ENCODE measurements at places on chromosomes 3 and 15.

GRCh38 chr3:45778761-45779201 is 17.6 kb downstream of the SLC6A20 start:
- no peak for DNase-seq

DNA sequence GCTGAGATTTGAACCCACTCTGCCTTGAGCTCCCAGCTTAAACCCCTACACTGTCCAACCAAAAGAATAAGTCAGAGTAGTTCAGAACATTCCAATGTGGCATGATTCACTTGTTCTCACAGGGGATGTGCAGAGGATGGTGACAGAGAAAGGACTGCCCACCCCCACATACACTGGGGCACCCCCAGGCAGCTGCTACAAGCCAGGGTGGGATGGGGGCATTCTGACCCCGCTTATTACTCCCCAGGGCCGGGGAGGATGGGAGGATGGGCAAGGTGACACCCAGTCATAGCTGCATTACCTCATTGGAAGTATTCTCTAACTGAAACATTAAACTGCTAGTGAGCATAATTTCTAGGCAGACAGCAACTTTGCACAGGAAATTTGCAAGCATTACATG is 126.0 kb upstream of the PRR20G start:
- no peak for DNase-seq

DNA sequence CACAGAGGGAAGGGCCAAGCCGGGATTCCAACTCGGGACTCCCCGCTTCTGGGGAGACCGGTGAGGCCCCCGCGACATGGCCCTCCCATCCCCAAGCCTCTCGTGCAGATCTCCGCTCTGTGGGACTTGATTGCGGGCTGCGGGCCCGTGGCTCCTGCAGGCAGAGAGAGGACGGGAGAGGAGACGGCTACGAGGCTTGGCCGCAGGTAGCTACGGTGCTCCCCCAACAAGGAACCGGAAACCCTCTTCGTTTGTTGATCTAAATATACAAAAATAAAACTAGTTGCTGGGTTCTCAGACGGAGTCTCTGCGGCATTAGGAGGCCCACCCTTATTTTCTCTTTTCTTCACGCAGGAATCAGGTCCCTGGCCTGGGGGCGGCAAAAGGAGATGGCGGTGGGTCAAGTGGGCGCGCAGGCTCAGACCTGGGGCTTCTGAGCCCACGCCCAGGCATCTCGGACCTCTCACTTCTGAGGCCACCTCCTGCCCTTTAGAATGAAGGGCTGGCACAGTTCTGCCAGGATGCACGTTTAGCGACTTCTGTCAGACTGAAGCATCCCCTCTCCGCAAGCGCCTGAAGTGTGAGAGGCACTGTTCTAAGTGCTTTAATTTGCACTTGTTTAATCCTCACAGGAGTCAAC is 10.9 kb downstream of the GNB5 start:
- no peak for DNase-seq

DNA sequence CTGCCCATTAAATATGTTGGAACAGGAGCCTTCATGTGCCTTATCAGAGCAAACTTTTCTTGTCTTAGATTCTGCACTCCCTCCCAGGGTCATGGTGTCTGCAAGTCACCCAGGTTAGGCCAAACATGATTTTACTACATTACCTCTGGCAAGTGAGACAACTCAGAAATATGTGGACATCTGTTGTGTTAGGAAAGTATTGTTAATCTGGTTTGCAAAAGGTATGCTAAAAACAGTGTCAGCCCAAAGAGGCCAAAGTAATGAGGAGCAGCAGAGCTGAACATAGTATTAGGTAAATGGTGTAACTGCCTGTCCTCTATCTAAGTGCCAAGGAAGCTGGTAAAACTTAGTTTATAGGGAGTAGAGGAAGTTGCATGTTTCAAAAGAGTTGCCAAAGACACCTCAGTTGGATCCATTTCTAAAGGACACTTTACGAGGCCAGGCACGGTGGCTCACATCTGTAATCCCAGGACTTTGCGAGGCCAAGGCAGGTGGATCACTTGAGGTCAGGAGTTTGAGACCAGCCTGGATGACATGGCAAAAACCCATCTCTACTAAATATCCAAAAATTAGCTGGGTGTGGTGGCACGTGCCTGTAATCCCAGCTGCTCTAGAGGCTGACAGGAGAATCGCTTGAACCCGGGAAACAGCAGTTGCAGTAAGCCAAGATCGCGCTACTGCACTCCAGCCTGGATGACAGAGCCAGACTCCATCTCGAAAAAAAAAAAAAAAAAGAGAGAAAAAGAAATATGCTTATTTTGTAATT is 22.5 kb upstream of the PPIB start:
- DNase-seq: no peak

- DNase-seq: no peak
These were observed 15.0 kb downstream of the TAGLN3 start for GRCh38 chr3:112013784-112014143.

DNA sequence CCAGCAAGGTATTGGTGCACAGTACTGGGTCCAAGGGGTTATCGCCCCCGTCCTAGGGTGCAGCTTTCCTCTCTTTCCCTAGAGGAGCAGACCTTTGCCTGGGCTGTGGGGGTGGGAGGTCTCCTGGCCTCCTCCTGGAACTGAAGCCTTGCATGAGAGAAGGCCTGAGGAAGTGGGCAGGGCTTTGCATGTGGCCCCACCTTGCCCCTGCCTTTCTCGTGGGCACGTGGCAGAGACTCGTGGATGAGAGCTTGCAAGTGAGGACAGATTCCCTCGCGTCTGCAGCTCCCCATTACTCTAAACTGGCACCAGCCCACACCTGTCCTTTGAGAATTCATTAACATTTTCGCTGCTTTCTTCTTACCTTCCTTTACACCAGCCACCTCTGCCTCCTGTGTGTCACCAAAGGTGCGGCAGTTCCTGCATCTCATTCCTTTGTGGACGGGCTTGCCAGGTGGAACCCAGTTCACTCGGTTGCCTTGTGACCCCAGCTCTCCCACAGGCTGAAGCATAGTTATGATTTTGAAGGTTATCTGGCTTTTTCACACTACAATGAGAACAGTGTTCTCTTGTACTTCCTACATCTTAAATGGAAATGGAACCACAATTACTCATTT is 40.9 kb upstream of the NR2C2 start:
- DNase-seq: no peak

GRCh38 chr15:71572452-71573053 is 237.8 kb upstream of the NR2E3 start:
- no peak for DNase-seq

- DNase-seq: no peak
These were observed 33.0 kb downstream of the FAM98B start for GRCh38 chr15:38486936-38487335.

GRCh38 chr3:25169151-25169550 is 258.9 kb upstream of the RARB start:
- no peak for DNase-seq

- no peak for DNase-seq
These were observed 961.4 kb downstream of the EPHA3 start for GRCh38 chr3:90068783-90069182.

DNA sequence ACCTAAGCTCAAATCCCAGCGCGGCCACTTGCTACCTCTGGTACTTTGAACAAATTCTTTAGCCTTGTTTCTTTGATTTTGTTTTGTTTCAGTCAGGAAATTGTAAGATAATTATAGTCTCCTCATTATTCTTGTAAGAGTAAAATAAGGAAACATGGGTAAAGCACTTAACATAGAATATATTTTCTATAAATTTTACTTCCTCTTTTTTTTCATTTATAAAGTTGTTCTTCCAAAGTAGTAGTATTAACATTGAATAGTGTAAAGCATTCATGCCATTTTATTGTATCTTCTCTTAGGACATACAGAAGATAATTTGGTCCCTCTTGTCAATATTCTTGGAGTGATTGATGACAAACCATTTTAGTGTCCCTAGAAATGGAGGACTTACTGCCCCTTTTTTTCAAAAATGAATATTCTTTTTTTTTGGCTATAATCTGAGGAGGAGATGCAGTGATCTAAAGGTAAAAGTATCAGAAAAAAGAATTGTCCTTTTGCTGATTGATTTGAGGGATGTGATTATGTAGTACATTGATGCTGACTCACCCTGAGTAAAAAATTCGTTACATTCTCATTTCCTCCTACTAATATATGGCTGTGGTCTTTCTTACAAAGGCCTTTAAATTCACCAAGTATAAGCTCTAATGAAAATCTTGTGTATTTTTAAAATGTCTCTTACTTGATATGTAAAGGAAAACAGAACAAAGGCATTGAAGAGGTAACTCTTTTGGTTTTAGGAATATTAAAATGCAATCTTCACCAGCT is 51.0 kb downstream of the ALCAM start:
- DNase-seq: no peak

DNA sequence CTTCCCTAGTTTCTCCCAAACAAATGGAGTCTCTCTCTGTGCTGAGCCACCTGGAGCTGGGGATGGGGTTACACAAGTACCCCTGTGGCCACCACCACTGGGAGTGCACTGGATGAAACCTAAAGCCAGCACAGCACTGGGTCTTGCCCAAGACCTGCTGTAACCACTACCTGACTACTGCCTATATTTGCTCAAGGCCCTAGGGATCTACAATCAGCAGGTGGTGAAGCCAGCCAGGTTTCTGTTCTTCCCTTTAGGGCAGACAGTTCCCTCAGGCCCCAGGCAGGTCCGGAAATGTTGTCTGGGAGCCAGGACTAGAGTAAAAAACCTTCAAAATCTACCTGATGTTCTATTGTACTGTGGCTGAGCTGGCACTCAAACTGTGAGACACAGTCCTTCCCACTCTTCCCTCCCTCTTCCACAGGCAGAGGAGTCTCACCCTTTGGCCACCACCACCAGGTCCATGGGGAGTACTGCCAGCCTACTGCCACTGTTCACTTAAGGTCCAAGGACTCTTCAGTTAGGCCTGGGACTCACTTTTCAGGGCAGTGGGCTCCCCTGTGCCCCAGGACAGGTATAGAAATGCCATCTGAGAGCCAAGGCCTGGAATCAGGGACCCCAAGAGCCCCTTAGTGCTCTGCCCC is 23.8 kb downstream of the C3orf20 start:
- DNase-seq: no peak

Data from brain pericyte (primary cell).